Aorta (tissue), 5 donors: ENCODE measurements at places on chromosomes 7 and 10. TPM values are rescaled to one million over a fixed set of nuclear protein-coding genes. Genes with fewer than 3 reads are reported as not detected.

- DNase-seq = no peak
Measured at GRCh38 chr7:151349507-151349853, 7.9 kb downstream of the NUB1 start.

GRCh38 chr10:55410415-55410885 lies 609.4 kb upstream of the PCDH15 start:
- no peak for DNase-seq

- DNase-seq = no peak
Measured at GRCh38 chr7:37709631-37710509, 26.3 kb downstream of the GPR141 start.

SCIN gene
- total RNA-seq = 4.2 TPM

DNA sequence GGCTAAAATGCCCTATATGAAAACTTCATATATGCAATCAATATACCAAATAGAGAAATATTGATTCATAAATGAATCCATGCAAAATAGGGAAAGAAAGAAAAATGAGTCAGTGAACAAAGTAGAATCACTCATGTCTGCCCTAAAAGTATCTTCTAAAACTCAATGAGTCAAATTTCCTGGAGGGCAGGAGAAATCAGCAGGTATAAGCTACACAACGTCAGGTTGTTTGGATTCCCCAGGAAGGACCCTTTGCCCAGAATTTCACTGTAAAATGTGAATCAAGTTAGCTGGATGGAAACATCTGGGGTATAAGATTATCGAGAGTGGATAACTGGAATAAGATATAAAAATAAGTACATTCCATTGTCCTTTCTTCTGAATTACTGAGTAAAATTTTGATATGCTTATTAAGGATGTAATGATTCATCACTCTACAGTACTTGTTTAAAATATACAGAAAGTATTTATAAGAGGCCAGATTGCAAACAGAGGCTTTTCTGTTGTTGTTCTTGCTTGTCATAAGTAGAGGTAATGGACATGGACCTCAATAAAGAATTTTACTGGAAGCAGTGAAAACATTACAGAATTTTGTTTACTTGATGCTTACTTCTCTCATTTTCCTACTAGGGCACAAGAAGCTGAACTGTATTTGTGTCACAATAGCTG lies 99.0 kb downstream of the AGMO start:
- no peak for DNase-seq

DNA sequence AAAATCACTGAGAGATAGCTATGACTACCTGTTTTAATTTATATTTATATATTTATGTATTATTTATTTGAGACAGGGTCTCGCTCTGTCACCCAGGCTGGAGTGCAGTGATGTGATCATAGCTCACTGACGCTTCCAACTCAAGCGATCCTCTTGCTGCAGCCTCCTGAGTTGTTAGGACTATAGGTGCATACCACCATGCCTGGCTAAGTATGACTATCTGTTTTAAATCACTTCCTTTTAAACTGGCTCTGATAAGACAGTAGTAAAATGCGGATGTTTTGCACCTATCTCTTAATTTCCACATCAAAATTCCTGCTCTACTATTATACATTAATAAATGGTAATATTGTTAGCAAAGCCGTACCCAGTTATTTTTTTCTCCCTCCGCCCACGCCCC lies 41.8 kb downstream of the DNMBP start:
- DNase-seq = no peak

DNA sequence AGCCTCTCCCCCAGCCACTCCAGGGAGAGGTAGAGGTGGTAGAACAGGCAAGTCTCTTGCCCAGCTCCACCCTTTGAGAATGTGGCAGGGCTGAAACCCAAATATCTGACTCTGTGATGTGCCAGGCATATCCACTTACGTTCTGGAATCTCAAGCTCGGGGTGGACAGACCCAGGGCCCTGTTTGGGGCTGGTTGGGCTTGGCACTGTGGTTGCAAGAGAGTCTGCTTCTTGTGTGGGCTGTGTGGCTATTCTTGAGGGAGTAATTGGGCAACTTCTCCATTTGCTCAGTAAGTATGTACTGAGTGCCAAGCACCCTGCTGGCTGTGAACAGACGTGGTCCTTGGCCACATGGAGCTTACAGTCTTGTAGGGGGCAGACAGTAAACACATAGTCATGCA lies 4.7 kb downstream of the UBTD1 start:
- peak; percentile 35 for DNase-seq

GRCh38 chr10:7045891-7046599 lies 364.8 kb downstream of the SFMBT2 start:
- DNase-seq = no peak

- DNase-seq = no peak
Measured at GRCh38 chr10:88347022-88347421, 236.1 kb downstream of the RNLS start.

GRCh38 chr7:81487516-81487915 lies 282.3 kb downstream of the HGF start:
- no peak for DNase-seq

TMEM209 gene
- total RNA-seq = 13.7 TPM

- peak; percentile 59 for DNase-seq
Measured at GRCh38 chr10:44971434-44971833, 7.2 kb downstream of the DEPP1 start.

DNA sequence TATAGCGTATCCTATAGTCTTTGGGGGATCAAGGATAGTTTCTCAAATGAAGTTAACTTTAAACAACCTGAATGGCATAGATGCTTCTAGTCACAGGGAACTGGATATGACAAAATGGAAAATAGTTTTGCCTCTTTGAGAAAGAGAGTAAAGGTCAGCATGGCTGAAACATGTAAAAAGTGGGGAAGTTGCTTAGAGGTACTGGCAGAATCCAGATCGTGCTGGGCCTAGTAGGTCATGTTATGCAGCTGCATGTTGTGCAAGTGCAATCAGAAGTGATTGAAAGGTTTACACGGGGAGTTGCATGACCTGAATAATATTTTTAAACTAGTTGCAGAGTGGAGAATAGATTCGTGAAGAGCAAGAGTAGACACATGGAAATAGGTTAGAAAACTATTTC lies 201.1 kb upstream of the HDAC9 start:
- DNase-seq = no peak

- no peak for DNase-seq
Measured at GRCh38 chr7:122802301-122802751, 83.9 kb downstream of the CADPS2 start.

GRCh38 chr10:78335691-78336401 lies 302.2 kb downstream of the RPS24 start:
- DNase-seq = peak; percentile 84

PLAC9 gene
- 37.7 TPM for total RNA-seq

GRCh38 chr7:114414156-114415063 lies at the start of gene FOXP2:
FOXP2 (plus strand) TSS chr7:114414815; CDS start chr7:114426512, 11,697 bp downstream.
- no peak for DNase-seq

LBX1 gene
- total RNA-seq = not detected

DNA sequence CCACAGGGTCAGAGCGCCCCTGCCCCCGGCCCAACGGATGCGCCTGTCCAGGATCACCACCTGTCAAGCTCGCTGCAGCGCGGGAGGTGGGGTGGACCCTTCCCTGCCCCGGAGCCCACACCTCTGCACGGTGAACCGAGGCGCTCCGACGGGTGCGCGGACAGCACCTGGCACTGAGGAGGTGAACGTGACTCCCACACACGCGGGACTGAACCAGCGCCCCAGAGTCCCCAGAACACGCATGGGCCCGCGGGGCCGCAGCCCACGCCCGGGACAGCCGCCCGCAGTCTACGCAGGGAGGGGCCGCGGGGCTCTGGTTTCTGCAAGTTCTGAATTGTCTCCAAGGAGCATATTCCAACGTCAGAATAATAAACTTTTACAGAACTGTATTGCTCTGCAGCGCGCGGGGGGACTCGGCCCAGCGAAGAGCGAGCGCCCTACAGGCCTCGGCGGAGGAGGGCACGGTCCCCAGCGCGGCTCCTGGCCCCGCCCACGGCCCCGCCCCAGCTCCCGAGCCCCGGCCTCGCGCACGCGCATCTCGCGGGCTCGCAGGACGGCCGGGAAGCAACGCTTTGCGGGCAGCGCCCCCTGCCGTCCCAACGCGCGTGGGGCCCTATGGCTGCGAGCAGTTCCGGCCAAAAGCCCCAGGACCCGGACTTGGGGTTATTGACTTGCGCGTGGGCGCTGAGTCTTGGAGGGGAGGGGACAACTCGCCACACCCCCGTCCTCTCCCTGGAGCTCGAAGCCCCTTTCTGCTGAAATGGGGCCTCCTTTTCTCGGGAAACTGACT lies 29.7 kb downstream of the OAT start:
- DNase-seq = peak; percentile 92

ADAMTS14 gene
- total RNA-seq = 2.4 TPM

GLCCI1 gene
- 8.4 TPM for total RNA-seq

DNA sequence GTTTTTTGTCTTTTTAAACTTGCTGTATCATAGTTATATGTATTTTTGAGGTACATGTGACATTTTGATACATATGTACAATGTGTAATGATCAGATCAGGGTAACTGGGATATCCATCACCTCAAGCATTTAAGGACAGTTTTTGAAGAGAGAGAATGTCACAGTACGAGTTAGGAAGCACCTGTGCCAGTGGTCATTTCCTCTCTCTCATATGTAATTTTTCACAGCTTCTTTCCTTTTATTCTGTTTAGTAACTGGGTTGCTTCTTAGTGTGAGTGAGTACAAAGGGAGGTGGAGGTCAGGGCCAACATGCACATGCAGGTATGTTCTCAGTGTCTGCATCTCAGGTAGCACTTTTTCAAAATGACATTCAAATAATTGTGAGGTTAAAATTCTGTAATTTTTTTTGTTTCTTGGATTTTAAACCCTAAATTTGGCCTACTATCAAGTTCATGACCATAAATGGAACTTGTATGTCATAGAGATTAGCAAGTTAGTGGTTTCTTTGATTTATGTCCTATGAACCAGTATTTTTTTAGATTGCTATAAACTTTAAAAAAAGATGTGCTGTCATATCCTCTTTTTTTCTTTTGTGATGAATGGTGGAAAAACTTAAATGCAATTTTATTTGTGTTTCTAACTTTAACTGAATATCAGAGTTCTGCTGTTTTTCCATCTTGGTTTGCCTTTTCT lies 42.7 kb downstream of the SNX10 start:
- DNase-seq = no peak

- peak; percentile 22 for DNase-seq
Measured at GRCh38 chr10:125101049-125101448, 59.3 kb downstream of the CTBP2 start.

AGR3 gene
- total RNA-seq = not detected

GRCh38 chr10:70590655-70591416 lies 11.7 kb downstream of the PRF1 start:
- DNase-seq = no peak

- no peak for DNase-seq
Measured at GRCh38 chr10:104449391-104449790, 95.8 kb downstream of the CFAP58 start.

POLL gene
- total RNA-seq = 31.5 TPM

DLG5 gene
- total RNA-seq = 70.6 TPM

- no peak for DNase-seq
Measured at GRCh38 chr7:78510580-78511188, 712.1 kb downstream of the PHTF2 start.

GRCh38 chr10:89466599-89467035 lies 52.2 kb downstream of the IFIT5 start:
- no peak for DNase-seq
